Effector memory CD4-positive, alpha-beta T cell (primary cell): ENCODE measurements at places on chromosomes 2 and 18.

DNA sequence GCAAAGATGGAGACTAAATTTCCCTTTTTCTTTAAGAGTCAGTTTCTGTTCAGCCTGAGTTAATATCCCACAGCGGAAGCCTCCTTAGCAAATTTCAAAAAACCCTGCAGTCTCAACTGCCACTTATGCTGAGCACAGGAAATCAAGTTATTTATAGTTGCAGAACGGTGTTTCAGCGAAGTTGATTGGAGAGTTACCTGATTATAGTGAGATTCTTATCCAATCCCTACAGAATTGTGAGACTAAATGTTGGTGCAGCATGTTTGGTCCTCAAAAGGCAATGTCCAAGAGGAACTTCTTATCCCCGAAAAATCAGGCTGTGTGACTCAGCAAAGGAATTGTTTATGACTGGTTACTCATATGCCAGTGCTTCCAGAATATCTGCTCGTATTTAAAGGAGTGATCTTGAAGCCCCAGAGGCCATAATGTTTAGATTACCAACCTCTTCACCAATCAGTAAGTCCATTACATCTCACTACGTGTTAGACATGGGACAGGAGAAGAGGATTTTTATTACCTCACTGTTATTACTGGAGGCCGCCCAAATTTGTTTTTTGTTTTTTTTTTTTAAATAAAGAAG, 67.9 kb downstream of the LRRFIP1 start:
- DNase-seq, result no peak

DNA sequence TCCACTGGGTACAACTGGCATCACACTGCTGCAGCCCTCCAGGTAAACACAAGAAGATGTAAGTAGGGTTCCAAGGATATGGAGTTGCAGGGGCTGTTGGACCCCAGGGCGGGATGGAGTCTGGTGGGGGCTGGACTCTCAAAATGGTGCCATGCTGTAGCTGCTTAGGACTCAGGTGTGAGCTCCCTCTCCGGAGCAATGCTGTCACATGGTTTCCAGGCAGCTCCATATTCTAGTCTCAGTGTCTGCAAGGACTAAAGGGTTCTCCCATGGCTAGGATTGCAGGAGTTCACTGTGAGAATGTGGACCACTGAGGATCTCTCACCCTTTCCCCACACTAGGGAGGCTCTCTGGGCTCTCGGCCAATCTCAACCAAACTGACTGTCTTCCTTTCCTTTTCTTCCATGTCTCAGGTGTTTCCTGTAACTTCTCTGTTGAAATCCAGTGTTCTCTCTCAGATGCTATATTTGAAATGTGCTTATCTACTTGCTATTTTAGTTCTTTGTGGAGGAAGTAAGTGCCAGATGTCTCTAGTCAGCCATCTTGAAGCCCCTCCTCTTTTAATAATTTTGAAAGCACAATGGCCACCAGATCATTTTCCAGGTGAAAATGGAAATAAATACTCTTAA, 57.6 kb downstream of the CCNT2 start:
- DNase-seq, result no peak

- DNase-seq, result no peak
These were observed 943 bp downstream of the INPP5D start for GRCh38 chr2:233060980-233061590.

GRCh38 chr2:1491751-1492150, 78.5 kb downstream of the TPO start:
- no peak for DNase-seq

DNA sequence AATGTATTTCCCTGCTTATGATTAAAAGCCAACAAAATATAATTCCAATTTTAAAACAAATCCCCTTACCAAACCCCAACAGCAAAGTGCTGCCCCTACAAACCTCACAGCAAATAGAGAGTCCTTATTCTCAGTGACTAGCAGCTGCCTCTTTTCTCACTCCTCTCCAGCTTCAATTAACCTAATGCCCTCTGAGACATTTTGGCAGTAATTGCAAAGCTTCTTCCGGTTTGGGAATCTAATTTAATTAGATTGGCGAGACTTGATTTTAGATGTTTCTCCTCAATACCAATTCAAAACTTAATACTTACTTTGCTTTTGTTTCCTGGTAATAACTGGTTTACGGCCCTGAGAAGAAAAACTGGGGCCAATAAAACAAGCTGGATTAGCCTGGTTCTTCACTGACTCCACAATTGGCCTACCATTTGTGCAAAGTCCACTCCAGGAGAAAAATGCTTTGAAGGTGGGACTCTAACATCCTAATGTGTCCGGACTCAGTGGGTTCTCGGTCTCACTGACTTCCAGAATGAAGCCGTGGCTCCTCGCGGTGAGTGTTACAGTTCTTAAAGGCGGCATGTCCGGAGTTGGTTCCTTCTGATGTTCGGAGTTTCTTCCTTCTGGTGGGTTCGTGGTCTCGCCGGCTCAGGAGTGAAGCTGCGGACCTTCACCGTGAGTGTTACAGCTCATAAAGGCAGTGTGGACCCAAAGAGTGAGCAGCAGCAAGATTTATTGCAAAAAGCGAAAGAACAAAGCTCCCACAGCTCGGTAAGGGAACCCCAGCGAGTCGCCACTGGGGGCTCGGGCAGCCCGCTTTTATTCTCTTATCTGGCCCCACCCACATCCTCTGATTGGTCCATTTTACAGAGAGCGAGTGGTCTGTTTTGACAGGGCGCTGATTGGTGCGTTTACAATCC, 52.8 kb downstream of the SLC35F5 start:
- DNase-seq, result no peak

GRCh38 chr2:39661826-39662225, 3.9 kb upstream of the TMEM178A start:
- no peak for DNase-seq

- DNase-seq, result no peak
These were observed 1184.0 kb upstream of the GYPC start for GRCh38 chr2:125471963-125472362.

- no peak for DNase-seq
These were observed 433.7 kb upstream of the RAB12 start for GRCh38 chr18:8175501-8176061.

GRCh38 chr2:71607151-71607889, 154.0 kb downstream of the DYSF start:
- DNase-seq, result no peak

DNA sequence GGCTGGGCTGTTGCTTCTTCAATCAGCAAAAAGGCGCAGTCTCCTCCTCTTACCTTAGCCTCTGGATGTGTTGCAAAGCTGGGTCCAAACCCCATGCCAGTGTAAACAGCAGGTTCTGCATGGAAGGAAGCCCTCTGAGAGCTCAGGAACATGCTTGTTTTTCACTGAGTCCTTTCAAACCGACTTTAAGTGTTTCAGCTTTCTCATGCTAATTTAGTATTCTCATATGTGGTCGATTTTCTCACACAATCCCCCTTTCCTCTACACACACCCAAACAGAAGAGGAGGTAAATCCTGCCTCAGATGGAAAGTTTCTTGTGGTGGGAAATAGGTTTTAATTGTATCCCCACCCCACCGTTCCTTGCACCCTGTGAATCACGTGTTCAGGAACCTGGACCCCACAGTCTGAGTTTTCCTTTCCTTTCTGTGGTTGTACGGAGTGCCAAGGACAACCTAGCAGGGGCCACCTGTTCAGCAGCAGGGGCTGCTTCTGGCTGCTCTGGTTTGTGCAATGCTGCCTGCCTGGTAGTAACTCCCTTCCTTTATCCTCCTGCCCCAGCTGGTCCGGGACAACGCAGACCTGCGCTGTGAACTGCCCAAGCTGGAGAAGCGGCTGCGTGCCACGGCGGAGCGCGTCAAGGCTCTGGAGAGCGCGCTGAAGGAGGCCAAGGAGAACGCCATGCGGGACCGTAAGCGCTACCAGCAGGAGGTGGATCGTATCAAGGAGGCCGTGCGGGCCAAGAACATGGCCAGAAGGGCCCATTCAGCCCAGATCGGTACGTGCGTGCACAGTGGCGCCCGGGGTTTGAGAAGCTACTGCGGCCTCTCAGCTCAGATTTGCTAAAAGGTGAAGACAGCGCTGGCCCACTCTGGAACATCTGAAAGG, 28.7 kb upstream of the LYPD6B start:
- no peak for DNase-seq

DNA sequence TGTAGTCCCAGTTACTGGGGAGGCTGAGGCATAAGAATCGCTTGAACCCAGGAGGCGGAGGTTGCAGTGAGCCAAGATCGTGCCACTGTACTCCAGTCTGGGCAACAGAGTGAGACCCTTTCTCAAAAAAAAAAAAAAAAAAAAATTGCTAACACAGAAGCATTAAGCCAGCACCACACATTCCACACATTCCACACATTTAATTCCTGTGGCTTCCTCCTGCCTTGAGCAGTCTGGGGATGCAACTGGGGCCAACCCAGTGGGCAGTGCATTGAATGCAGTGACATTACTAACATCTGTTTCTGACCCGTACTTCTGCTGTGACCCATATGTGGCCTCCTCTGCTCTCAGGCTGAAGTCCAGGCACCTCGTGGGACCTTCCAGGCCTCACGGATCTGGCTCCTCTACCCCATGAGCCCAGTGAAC, 107.0 kb downstream of the BCL2L11 start:
- no peak for DNase-seq

DNA sequence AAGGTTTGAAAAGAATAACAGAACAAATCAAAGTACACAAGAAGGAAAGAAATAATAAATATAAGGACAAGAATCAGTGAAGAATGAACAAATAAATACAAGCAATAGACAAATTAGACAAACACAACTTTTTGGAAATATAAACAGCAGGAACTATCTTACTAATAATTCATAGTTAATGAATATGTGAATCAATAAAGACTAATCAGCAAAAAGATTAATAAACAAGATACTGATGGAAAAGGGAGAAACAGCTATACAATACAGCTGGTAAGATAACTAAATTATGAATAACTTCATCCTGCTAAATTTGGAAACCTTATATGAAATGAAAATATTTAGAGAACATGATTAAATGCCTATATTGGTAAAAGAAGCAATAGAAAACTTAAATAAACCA, 193.6 kb upstream of the SPRED2 start:
- no peak for DNase-seq

GRCh38 chr2:237132799-237133198, 47.1 kb downstream of the COPS8 start:
- DNase-seq, result no peak

GRCh38 chr2:211174021-211174420, 617.6 kb downstream of the CPS1 start:
- DNase-seq, result no peak

GRCh38 chr2:8538531-8538930, 143.3 kb upstream of the ID2 start:
- DNase-seq, result no peak

- no peak for DNase-seq
These were observed 49.6 kb upstream of the IGFBP2 start for GRCh38 chr2:216583606-216584005.

DNA sequence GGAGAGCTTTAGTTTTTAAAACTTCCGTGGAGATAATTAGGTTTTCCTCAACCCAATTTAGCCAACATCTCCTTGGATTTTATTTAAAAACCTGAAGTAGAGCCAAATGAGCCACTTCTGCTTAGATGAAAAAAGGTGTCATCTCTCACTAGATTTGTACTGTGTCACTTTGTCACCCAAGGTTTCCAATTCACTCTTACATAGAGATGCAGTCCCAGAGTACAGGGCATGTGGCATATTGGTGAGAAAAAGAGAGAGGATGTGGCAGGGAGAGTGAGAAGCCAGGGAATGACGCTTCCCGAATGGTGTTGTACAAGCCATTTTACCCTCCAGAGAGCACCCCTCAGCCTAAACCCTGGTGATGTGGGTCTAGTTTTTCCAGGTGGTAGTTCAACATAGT, 44.4 kb upstream of the CTLA4 start:
- no peak for DNase-seq

GRCh38 chr2:173607606-173608311, 253.1 kb downstream of the CDCA7 start:
- no peak for DNase-seq

DNA sequence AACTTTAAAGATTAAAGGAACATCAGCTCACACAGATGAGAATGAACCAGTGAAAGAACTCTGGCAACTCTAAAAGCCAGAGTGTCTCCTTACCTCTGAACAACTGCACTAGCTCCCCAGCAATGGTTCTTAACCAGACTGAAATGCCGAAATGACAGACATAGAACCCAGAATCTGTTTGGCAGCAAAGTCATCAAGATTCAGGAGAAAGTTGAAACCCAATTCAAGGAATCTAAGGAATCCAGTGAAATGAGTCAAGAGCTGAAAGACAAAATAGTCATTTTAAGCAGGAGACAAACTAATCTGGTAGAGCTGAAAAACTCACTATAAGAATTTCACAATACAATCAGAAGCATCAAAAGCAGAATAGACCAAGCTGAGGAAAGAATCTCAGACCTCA, 72.0 kb downstream of the STRADB start:
- DNase-seq, result no peak

GRCh38 chr2:37156071-37156856, 516 bp downstream of the EIF2AK2 start:
- DNase-seq, result no peak

DNA sequence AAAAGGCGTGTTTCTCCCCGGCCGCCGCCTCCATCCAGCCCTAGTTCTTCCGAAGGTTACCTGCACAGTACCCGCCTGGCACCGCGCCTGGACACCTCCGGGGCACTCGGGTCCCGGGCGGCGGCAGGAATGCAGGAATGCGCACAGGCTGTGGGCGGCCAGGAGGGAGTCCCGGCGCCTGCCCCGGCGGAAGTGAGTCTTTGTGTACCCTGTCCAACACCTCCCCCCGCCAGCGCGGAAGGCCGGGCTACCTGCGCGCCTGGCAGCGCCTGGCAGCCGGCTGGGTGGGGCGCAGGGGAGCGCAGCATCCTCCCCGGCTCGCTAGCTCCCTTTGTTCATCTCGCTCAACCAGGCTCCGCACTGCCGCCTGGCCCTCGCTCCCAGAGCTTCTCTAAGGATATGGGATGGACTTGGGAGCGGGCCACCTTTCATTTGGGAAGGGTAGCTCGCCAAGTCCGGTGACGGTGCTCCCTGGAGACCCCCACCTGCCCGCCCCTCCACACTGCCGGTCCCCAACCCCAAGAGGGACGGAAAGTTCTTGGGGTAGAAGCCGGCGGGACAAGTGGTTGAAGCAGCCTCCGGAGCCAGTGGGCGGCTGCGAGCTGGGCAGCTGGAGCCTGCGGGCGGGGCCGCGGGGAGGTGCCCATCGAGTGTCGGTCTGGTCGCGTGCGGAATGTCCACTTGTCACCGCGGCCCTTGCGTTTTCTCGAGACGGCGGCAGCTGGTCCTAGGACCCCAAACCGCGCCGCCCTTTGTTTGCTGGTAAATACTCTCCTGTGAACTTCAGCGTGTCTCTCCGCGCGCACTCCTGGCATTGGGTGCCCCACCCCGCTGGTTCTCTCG, 1.2 kb upstream of the ST6GAL2 start:
- no peak for DNase-seq
